ENCODE measurements at places on chromosomes 6 and 20.

GRCh38 chr6:25318589-25318988 lies 39.4 kb downstream of the CARMIL1 start:
- DNase-seq = no peak

GRCh38 chr6:45327956-45328522 lies at the start of gene RUNX2:
Gene RUNX2 (plus strand): TSS chr6:45328330. CDS start chr6:45328727, 397 bp downstream.
- DNase-seq = no peak

- DNase-seq = no peak
These were observed 730.3 kb downstream of the DOK5 start for GRCh38 chr20:55205665-55206064.

GRCh38 chr6:100593522-100593921 lies 128.8 kb upstream of the SIM1 start:
- no peak for DNase-seq

DNA sequence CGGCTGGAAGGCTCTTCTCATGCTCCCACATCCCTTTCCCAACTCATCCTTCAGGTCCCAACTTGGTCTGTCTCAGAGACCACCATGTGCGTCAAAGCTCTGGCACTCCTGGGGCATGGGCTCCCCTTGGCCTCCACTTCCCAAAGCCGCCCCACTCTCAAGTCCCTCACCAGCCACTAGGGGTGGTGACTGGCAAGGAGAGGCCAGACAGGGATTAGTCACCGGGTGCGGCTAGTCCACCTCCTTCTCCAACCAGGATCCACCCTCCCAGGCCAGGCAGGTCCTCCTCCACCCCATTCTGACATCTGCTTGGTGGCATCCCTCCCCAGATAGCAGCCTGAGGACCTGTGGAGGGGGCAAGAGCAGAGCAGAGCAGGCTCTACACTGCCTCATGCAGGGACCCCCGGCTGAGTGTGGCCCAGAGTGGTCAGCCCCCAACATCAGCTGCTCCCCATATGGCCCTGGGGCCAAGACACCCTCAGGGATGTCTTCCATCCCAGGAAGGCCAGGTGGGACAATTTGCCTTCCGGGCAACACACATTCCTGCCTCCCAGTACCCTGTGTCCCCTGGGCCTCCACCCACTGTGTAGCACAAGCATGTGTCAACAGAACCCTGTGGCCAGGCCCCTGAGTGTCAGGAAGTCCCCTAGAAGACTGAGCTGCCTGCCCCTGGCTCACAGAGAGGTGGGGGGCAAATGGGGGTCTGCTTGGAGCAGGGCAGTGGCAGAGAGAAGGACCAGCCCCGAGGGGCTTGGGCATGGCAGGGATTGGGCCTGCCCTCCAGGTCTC lies 29.2 kb downstream of the YTHDF1 start:
- DNase-seq = peak; percentile 40

DNA sequence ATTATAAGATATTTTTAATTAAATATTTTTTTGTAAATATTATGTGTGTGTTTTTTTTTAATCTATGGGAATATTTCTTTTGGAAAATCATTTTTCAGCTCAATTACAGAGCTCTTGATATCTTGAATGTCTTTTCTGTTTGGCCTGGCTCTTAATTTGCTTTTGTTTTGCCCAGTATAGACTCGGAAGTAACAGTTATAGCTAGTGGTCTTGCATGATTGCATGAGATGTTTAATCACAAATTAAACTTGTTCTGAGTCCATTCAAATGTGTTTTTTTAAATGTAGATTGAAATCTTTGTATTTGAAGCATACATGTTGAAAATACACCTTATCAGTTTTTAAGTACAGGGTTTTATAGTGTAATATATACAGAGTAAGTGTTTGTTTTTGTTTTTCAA lies 2.6 kb downstream of the ID4 start:
- no peak for DNase-seq
